ENCODE measurements at places on chromosomes 5 and 9.

DNA sequence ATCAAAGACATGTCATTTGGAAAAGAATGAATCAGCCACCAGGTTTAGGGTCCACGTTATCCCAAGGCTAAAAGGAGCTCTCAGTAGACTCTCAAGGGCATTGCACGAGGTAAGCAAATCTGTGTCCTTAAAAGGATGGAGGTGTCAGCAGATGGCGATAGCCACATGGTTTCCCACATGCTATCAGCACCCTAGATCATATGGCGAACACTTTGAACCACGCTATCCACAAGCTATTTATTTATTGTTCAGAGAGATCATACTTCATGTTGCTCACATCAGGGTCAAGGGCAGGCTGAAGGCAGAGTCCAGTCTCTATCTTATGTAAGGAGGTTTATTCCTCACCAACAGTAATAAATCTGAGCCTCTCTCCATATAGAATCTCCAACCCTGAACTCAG is 43.7 kb downstream of the CDH6 start:
- DNase-seq: no peak

- DNase-seq: no peak
These were observed 151.1 kb upstream of the ANKRD55 start for GRCh38 chr5:56384186-56384585.

DNA sequence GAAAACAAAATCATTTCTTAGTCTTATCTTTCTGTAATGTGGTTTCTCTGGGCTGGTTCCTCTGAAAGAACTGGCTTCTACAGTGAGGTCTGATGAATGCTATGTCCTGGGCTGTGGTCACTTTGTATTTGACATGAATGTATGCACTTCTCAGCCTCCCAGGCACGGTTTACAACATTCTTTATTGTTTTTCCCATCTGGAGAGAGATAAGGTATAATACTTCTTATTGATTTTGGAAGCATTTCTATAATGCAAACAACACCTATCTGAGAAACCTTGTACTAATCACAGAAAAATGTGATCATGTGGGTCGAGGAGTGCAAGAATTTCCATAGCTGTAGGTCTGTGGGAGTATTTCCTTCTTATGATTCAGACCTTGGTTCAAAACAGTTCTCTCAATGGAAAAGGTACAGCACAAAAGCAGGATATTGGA is 46.9 kb downstream of the ACTBL2 start:
- DNase-seq: peak; percentile 83

DNA sequence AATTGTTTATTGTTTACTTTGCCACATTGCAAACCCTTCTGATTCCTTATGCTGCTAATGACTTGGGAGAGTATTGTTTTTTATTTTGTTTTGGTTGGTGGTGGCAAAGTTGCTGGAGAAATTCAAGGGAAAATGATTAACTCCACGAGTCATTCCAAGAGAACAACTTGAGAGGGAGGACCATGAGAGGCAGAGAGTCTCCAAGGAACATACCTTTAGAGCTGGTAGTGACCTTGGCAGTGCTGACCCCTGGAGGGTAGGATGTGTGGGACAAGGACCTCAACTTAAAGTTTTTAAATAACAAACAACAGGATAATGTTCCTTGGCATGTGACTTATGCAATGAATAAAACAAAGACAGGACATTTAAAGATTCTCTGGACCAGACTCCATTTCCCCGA is 139.7 kb downstream of the LRRC70 start:
- DNase-seq: no peak

DNA sequence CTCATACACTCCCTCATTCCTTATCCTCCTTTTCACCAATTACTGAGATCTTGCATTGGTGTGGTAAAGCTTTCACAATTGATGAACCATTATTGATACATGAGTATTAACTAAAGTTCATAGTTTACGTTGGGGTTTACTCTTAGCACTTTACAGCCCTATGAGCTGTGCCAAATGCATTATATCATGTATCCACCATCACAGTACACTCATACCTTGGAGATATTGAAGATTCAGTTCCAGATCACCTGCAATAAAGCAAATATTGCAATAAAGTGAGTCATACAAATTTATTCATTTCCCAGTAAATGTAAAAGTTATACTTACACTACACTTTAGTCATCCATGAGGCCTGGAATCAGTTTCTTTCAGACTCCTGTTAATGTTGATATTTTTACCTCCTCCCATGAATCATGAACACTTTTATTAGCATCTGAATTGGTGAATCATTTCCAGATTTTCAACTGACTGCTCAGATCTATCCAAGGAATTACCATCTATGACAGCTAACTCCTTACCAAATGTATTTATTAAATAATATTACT is 546.6 kb upstream of the PTPRD start:
- DNase-seq: peak; percentile 13

Measured in RWPE1 (cell line).